Epithelial cell of prostate (primary cell): ENCODE measurements at places on chromosomes 3 and 15.

- DNase-seq, result no peak
Observed at GRCh38 chr3:150292891-150293290, 115.2 kb upstream of the TSC22D2 start.

GRCh38 chr3:184198509-184198908 lies 12.5 kb downstream of the ABCF3 start:
- no peak for DNase-seq

GRCh38 chr15:31265871-31266711 lies 60.5 kb upstream of the KLF13 start:
- DNase-seq, result no peak

DNA sequence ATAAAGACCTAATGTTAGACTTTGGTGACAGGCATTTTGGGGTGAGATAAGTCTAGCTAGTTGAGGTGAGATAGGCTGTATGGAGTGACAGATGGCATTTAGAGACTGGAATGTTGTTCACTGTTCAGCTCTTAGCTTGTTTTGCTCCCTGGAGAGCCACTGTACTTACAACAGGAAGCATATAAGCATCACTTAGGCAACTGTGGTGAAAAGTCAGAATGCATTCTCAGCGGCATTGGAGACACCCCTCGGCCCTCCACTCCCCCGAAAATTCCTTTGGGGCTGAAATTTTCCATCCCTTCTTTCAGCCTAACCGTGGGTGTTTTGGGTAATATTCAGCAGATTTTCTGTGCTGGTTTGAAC lies 73.4 kb downstream of the SLCO3A1 start:
- DNase-seq, result no peak

DNA sequence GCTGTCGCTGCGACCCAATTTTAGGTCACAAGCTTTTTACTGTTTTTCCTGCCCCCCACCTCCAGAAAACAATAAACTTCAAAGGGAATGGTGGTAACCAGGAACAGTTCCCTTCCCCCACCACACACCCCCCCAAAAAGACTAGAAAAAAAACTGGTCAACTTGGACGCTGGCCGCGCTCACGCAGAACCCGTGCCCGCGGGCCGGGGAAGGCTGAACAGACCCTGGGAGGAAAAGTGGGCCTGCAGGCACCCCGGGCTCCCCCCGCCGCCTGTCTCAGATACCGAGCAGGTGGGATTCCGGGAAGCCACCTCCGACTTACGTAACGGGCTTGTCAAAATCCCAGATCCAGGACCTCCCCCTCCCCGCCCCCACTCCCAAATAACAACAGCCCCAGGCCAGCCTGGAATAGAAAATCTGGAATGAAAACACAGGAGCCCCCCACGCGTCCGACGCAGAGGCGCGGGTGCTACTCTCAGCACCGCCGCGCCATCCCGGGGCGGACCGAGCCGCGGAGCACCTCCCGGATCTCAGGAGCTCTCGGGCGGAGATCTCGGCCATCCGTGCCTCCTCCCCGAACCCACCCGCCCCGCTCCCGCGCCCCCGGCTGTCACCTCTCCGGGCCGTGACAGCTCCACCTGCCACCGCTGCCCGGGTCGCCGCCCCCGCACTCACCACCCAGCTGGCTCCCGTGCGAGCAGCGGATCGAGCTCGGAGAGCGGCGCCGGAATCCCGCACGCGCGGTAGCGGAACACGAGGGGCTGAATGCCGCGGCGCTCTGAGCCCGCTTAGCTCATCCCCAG lies 557 bp downstream of the DENND4A start:
- no peak for DNase-seq

GRCh38 chr15:42136513-42136912 lies 19.9 kb downstream of the PLA2G4F start:
- no peak for DNase-seq

- no peak for DNase-seq
Observed at GRCh38 chr3:181724192-181724965, 12.7 kb downstream of the SOX2 start.

- no peak for DNase-seq
Observed at GRCh38 chr3:58073301-58074108, 65.3 kb downstream of the FLNB start.

DNA sequence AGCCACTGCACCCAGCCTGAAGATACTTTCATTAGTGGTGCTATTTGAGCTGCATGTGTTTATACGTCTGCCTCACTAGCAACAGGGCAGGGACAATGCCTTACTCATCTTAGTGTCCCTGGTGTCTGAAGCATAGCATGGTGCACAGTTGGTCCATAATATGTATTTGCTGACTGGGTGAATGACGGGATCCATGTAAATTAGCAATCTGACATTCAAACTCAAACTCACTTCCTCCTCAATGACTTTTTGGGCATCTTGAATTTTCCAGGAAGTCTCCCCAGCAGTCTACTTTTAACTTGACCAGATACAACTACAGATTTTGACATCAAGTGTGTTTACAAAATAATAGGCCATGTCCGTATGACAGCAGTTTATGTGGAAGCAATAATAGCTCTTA lies 3.0 kb upstream of the LDHAL6B start:
- no peak for DNase-seq

- DNase-seq, result peak; percentile 92
Observed at GRCh38 chr15:71337197-71337845, 222.1 kb downstream of the THSD4 start.

DNA sequence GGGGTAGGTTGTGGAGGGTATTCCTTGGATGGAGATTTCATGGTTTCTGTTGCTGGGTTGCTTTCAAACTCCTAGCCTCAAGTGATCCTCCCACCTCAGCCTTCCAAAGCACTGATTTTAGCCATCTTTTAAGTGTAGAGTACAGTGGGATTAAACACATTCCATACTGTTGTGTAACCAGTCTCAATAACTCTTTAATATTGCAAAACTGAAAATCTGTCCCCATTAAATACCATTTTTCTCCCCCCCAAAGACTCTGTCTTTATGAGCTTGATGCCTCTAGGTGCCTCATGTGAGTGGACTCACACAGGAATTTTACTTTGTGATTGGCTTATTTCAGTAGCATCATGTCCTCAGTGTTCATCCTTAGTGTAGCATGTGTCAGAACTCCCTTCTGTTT lies 74.7 kb upstream of the ATP10A start:
- no peak for DNase-seq

- no peak for DNase-seq
Observed at GRCh38 chr3:157119369-157119951, 40.5 kb downstream of the CCNL1 start.

DNA sequence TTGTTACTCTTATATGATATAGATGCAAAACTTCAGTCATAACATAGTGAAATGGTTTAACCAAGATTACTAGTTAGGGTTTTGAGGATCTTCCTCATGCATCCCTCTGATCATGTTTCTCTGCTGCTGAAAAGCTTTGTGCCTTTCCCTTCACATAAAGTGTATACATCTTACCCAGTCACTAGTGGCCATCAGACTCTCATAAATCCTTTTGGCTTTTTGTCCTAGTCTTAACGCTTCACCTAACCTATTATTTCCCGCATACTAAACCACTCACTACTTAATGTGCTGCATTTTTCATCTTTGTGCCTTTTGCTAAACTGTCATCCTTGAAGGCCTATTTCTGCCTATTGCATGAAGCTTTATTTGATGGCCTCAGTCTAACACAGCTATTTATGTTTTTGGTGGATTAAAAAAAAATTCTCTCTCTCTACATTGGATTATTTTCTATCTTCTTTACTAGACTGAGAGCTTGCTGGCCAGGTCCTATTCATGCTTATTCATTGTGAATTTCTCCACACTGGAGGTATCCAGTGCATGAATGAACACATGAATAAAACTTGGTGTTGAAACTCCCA lies 717.6 kb upstream of the GOLIM4 start:
- no peak for DNase-seq

DNA sequence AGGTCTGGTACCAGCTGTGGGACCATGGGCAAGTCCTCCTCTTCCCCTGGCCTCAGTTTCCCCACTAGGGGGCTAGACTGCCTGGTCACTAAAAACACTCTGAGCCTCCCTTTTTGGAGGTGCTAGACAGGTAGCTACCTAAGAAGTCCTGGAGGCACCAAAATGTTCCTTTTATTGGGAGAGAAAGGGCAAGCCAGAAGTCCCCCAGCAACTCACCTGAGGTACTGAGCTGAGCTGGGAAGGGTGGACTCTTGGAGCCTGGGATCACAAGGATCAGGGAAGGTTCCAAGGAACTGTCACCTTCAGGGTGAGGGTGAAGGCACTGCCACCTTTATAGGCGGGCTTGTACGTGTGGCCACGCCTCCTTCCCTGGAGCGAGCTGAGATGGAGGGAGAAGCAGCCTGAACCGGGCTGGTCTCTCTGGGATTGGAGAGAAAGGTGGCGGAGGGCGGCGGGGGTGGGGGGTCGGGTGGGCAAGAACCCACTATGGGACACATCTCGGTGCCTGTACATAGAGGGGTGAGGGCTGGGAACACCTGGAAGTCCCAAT lies at the start of gene CYP1A1:
Gene CYP1A1 (minus strand): TSS at position 304 of the 550 bp plus-strand sequence. CDS start 2,431 bp downstream, outside the sequence.
- no peak for DNase-seq

- DNase-seq, result no peak
Observed at GRCh38 chr3:157692468-157692867, 189.3 kb upstream of the VEPH1 start.

DNA sequence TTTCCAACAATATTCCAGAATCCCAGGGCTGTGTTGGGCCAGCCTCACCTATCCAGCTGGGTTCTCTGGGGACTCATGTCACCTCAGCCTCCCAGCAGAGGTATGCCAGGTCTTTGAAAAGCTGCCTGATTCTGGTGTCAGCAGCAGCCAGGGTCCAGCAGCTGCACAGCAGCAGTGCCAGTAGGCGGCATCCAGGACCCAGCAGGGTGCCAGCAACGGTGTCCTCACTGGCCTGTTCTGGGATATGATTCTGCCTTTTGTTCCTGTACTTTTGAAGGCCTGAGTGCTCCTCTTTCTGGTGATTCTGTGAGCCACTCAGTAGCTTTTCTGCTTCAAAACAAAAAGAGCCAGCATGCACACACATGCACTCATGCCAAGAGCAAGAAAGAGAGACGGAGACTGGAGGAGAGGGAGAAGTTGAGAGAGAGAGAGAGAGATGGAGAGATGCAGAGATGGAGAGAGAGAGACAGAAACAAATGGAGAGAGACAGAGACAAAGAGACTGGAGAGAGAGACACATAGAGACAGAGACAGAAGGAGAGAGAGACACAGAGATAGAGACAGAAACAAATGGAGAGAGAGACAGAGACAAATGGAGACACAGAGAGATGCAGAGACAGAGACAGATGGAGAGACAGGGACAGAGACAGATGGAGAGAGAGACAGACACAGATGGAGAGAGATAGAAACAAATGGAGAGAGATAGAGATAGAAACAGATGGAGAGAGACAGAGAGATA lies 205.7 kb downstream of the UACA start:
- DNase-seq, result no peak

DNA sequence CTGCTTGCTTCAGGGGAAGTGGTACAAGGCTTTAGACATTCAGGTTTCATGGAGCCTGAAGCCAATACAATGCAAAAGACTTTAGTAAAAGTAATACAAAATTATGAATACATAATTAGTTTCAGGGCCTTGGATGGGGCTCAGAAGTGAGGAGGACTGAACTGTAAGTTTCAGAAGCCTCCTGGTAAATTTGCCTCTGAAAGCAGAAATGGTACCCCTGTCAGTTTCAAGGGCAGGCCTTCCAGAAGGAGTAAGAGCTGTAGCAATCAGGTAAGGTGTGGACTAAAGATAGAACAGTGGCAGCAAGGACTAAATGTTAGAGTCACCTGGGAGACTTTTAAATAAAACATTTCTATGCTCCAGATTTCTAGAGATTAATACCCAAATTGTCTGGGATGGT lies 402.5 kb upstream of the GOLIM4 start:
- no peak for DNase-seq

- DNase-seq, result no peak
Observed at GRCh38 chr3:34483311-34483887, 685.0 kb downstream of the PDCD6IP start.

DNA sequence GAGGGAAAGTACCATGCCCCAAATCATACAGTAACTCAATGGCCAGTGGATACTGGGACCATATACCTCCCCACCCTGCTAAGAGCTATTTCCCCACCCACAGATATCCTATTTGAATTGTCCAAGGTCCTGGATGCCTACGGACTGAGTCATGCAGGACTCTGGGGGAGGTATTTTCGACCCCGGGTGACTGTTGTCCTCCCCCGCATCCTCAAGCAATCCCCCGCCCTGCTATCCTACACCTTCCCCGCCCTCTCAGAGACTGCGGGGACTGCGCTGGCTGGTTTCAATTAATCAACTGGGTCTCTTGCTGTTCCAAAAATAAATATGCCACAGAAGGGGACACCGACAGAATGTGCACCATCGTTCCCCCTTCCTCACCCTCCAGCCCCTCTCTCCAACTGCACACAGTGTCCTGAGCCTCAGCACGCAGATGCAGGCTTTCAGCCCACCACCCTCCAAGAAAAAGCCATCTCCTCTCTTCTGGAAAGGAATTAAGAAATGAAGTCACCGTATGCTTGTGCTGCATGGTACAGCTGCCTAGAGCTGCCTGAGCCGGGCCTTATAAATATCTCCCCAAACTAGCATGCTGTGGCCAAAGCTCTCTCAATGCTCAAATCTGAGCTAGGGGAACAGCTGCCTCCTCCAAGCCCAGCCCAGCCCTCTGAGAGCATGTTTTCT lies 8.1 kb downstream of the CAV3 start:
- DNase-seq, result no peak

DNA sequence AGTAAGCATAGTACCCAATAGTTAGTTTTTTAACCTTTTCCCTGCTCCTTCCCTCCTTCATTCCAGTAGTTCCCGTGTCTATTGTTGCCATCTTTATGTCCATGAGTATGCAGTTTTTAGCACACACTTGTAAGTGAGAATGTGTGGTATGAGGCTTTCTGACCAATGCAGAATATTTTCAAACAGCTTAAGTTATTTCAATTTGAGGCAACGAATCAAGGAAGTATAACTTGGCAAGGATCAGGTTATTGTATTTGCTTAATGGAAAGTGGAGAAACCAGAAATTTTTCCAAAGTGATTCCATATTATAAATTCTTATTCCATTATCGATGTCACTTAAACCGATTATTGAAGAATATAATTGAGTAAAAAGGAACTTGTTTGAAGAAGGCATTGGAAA lies 954.8 kb downstream of the GBE1 start:
- no peak for DNase-seq

- DNase-seq, result no peak
Observed at GRCh38 chr15:53522991-53523390, 236.5 kb downstream of the WDR72 start.

- DNase-seq, result no peak
Observed at GRCh38 chr15:56160966-56161365, 82.7 kb downstream of the RFX7 start.

DNA sequence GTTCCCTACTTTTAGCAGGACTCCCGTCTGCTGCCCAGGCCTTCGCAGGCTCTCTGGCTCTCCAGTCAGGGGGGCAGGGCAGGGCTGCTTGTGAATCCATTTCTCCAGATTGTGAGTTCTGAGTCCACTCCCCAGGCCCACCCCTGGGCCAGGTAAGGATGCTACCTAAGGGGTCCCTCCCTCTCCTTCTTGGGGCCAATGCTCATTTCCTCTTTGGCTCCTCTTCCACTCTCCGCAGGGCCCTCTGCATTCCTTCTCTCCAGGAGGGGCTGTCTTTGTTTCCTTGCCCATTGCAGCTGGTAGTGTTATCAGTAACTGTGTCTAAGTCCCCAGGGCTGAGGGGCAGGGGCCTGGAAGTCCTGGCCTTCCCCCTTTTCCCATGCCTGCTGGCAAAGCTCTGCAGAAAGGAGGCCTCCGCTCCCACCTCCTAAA lies 13.0 kb upstream of the CACNA2D2 start:
- no peak for DNase-seq

GRCh38 chr15:27086805-27087204 lies 115.8 kb downstream of the GABRG3 start:
- no peak for DNase-seq
